Heart right ventricle (tissue), 16 donors: ENCODE measurements at places on chromosomes 7 and 10. TPM values are rescaled to one million over a fixed set of nuclear protein-coding genes. Genes with fewer than 3 reads are reported as not detected.

DNA sequence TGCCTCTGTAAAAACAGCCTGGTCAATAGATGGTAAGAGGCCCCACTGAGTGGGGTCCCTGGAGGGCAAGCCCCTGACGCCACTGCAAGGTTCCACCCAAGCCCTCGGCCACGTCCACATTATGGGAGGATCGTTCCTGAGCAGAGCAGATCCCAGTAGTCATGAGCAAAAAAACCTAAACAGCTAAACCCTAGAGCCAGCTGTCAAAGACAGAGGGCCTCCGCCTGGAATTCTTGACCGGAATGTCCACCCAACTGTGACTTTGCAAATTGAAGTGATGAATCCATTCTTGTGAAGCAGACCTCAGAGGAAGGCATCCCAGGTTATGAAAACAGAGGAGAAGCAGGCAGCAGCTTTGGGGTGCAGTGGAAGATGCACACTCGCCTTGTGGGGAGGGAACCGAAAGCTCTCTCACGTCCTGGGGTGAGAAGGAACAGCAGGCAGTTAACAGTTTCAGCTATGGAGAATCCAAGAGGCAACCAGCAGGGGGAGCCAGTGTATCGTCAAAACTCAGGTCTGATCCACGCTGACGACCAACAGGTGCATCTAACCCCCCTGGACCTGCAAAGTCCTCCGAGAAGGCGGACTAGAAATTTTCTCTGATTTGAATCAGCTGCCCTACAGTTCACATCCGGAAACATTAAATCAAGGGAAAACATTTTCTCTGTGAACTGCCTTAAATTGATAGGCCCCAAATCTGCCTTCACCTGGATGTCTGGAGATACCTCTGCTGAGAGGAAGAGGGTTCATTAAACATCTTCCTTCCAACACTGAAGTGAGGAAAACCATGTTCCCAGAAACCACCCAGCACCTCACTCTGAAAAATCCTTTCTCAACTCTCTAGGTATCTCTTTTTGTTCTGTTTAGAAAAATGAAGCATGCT is 139.1 kb upstream of the PFKP start:
- peak; percentile 54 for DNase-seq

DNA sequence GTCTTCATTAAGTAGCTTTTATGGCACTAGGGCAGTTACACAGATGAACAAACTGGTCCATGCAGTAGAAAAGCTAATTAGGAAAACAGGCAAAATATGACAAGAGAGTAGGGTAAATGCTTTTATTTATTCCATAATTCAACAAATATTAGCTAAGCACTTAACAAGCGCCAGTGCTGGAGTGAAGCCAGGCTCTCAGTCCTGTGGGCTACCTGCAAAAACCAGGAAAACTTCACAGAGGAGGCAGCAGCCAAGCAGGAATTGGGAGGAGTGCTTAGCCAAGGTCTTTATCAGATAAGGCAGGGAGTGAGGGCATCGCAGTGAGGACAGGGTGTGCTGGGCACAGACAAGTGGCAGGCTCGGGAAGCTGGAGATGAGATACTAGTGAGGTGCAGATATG is 4.9 kb upstream of the KAT6B start:
- no peak for DNase-seq

GRCh38 chr10:51985336-51985735 is 285.9 kb upstream of the CSTF2T start:
- DNase-seq = no peak

DNA sequence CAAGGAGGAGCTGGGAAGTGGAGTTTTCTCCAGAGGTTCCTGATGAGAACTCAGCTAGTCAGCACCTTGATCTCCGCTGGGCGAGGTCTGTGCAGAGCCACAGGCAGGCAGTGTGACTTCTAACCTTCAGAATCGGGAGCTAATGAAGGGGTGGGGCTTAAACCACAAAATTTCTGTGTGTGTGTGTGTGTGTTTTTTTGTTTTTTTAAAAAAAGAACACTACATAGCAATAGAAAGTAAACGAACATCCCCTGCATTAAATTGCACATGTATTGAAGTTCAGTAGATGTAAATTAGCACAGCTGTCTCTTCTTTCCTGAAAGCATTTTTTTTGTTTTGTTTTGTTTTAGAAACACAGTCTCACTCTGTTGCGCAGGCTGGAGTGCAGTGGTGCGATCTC is 46.2 kb downstream of the RBM17 start:
- no peak for DNase-seq

GRCh38 chr10:47261556-47261955 is 38.4 kb upstream of the GDF10 start:
- no peak for DNase-seq

GRCh38 chr7:157027568-157028198 is 17.2 kb upstream of the MNX1 start:
- DNase-seq = no peak

Gene SLIT1
- 0.31 TPM for total RNA-seq

- no peak for DNase-seq
Measured at GRCh38 chr10:56123247-56123646, 237.8 kb downstream of the ZWINT start.

DNA sequence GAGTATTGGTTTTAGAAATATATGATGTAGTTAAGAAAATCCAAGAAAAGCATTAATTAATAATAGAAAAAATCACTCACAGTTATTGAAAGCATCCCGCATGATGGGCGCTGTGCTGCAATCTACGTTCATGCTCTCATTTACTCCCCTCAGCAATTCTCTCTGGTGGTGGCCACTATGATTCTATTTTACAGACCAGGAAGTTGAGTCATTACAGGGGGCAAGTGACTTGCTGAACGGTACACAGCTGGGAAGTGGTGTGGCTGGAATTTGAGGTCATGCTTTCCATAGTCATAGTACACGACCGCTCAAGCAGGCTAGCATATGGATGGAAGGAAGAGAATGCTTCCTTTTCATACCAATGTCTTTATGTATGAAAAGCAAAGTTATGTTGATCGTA is 117.4 kb downstream of the TES start:
- DNase-seq = no peak

Gene TRIM50
- 0.42 TPM for total RNA-seq

GRCh38 chr7:135713836-135714470 is 14.0 kb downstream of the SLC13A4 start:
- no peak for DNase-seq

Gene TAS2R5
- total RNA-seq = not detected
